ENCODE measurements at places on chromosomes 1 and 21.
A peak's percentile ranks its signal among the peaks of the same experiment; 100 is the strongest.

DNA sequence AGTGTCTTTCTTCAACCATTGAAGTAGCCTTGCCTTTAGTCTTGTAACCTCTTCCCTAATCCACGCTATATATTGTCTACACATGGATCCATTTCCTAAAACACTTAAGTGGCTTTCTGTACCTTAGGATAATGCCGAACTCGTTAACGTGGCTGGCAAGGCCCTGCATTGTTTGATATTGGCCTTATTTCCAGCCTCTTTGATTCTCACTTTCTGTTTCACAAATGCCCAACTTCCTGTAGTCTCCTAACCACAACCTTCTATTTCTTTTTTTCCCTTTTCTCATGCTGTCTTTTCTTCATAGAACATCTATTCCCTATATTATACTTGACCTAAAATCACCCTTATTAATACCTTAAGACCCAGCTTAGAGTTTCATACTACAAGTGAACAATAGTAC lies 536.0 kb downstream of the LMO4 start:
- no peak for DNase-seq

DNA sequence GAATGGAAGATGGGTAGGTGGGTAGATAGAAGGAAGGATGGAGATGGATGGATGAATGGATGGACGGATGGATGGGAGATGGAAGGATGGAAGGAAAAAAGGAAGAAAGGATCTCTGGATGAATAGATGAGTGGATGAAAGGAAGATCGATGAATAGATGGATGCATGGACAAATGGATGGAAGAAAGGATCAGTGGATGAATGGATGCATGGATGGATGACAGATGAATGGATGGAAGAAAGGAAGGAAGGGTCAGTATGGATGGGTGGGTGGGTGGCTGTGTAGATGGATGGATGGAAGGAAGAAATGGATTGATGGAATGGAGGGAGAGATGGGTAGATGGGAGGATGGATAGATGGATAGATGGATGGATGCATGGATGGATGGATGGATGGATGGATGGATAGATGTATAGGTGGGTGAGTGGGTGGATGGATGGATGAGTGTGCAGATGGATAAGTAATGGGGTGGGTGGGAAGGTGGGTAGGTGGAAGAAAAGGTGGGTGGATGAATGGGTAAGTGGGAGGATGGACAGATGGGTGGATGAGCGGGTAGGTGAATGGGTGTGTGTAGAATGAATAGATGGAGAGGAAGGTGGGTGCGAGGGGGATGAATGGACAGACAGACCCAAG lies 14.6 kb downstream of the KIF17 start:
- no peak for DNase-seq

DNA sequence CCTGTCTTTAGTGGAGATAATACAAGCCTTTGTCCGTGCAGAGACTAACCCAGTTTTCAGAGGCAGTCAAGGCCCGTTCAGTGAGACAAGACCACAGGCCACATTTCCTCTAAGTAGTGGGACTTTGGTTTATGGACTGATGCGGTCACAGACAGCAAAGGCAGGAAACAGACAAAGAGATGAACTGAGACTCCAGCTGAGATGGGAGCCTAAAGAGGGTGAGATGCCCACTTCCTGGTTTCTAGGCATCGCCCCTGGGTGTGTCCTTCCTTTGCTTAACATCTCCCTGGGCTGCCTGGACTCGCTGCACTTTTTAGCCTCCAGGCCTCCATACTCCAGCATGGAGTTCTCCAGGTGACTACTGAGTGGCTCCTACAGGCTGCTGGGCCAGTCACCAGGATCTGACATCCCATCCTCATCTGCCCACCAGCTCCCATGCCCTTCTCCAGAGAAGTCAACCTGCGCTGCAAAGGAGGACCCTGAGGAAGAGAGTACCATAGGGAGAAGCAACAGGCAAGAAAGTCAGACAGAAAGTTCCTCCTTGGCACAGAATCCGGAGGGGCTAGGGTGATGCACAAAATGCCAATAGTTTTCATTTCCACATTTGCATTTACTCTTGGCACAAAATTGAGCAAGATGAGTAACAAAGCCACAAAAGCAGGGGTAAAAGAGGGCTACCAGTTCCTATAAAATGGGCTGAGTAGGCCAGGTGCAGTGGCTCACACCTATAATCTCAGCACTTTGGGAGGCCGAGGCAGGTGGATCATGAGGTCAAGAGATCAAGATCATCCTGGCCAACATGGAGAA lies 15.1 kb downstream of the THEMIS2 start:
- DNase-seq, result no peak

DNA sequence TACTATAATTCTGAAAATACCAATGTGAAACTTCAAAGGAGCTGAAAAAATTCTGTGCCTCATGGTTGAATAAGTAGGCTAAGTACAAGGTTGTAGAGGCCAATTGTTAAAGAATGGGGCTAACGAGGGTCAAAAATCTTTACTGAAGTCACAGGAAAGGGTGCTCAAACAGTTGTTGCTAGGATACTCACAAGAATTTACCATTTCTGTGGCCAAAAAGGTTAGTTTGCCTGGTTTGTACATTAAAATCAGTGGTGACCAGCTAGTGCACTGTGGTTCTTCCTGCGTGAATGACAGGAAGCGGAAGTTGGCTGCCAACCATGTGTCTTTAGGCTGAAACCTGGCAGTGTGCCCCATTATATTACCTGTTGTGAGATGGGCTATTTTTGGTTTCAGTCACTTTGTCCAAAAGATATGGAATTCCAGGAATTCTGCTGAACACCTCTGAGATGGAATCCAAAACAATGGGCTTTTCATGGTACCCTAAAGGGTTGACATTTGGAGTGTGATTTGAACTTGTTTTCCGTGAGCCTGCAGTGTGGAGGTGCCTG lies 13.5 kb downstream of the MAP3K21 start:
- DNase-seq, result no peak

GRCh38 chr1:47407481-47407880 lies 8.6 kb upstream of the FOXE3 start:
- DNase-seq, result peak; percentile 9

GRCh38 chr1:119703666-119704450 lies 7.9 kb upstream of the PHGDH start:
- DNase-seq, result no peak

DNA sequence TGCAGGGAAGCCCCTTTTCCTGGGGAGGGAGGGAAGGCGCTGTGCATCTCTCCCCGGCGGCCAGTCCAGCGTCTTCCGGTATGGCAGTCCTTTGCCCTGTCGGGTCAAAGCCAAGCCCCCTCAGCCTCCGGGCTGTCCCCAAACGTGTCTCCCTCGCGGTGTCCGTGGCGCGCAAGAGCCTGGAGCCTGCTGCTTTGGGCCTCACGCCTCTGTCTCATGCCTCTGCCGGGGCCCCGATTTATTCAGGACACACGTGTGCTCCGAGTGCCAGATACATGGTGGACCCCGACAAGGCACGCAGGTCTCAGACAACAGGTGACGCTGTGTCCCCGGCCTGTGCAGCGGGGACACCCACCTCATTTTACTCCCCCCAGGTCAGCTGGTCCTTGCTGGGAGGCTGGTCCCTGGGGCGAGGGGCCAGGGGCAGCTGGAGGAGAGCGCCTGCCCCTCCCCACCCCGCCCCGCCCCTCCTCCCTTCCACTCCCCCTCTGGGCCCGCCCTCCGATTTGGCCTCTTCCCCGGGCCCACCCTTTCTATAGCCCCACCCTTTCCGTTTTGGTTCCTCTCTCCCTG lies 176.7 kb downstream of the CAMTA1 start:
- DNase-seq, result no peak

GRCh38 chr1:178122283-178122682 lies 28.4 kb downstream of the RASAL2 start:
- no peak for DNase-seq

- no peak for DNase-seq
Observed at GRCh38 chr1:10716840-10717239, 79.6 kb downstream of the CASZ1 start.

All from keratinocyte (primary cell).